ENCODE measurements at places on chromosomes 6 and 20.

DNA sequence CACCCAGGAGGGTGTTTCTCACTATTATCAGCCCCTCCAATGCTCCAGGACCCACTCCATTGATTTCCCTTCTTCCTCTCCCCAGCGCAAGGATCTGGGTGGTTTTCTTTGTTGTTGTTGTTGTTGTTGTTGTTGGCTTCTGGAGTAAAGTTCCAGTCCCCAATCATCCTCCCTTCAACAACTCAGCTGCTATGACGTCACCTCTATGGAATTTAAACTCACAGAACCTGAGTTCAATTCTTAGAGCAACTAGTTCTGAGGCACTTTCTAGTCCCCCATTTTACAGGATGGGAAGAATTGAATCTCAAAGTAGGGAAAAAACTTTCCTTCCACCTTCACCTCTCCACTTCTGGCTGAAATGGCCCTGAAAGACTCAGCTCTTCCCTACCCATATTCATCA, 9.7 kb upstream of the WFDC8 start:
- no peak for DNase-seq

GRCh38 chr6:166365221-166365620, 17.5 kb downstream of the MPC1 start:
- no peak for DNase-seq

- DNase-seq = no peak
Observed at GRCh38 chr6:136812174-136812573, 10.2 kb upstream of the PEX7 start.

GRCh38 chr6:112409311-112409710, 62.2 kb downstream of the RFPL4B start:
- DNase-seq = no peak

- no peak for DNase-seq
Observed at GRCh38 chr6:170006900-170007467, 255.6 kb downstream of the ERMARD start.

- no peak for DNase-seq
Observed at GRCh38 chr6:160734627-160735026, 32.6 kb downstream of the PLG start.

GRCh38 chr20:54043076-54043967, 27.1 kb downstream of the BCAS1 start:
- DNase-seq = peak; percentile 3

DNA sequence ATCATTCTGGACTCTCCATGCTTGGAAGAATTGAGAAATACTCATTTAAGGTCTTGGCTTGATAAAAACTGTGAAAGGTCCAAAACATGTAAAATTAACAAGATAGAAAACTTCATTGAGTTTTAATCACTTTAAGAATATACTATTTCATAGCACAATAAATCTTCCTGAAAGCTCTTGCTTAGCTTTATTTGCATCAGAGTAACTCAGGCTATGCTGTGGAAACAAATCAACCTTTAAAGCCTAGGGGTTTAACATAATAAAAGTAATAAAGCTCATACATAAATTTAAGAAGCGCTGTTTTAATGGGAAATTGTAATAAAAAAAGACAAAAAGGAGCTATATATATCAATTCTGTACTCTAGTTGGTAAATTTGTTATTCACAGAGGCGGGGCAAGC, 77.2 kb upstream of the PTCHD4 start:
- no peak for DNase-seq

GRCh38 chr20:20806121-20807095, 94.0 kb upstream of the RALGAPA2 start:
- DNase-seq = no peak

GRCh38 chr6:63635215-63635587, 401 bp upstream of the PHF3 start:
- no peak for DNase-seq

GRCh38 chr6:116165596-116165995, 39.7 kb upstream of the COL10A1 start:
- DNase-seq = no peak

- DNase-seq = no peak
Observed at GRCh38 chr6:3517350-3517749, 60.5 kb upstream of the SLC22A23 start.

DNA sequence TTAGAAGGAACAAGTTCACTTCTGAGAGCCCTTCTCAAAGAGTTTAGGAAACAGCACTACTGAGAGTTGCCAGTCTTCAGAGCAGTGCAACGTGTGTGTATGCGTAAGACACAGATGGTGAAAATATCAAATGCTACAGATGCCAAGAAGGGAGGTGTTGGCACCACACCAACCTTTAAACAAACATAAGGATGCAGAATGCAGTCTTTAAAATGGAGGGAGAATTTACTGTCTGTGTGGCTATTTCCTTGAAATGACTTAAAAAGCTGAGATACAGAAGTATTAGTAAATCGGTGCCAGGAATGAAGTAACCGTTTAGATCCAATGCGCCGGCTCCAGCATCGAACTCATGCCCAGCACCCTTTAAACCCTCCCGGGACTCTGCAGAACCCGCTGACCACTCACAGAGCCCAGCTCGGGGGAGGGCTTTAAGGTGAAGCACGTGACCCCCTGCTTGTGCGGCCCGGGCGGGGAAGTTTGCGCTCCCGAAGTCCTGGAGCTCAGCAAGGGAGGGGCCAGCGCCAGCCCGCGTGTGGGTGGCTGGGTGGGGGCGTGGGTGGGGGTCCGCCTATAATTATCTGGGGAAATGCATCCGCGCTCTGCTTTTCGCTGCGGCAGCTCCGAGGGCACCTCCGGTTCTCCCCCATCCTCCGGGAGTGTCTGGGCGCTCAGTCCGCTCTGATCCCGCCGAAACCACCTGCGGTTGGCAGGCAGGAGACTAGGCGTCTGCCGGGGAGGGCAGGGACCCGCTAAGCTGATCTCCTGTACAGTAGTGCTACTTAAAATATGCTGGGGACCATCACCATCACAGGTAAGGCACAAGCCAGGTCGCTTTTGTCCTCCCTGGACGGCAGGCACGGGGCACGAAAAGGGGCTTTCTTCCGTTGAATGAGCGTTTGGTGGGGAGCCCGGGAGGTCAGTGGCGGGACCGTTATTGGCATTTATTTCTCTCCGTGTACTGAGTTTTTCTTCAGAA, 66.0 kb downstream of the ZBTB2 start:
- no peak for DNase-seq

- DNase-seq = no peak
Observed at GRCh38 chr20:17850684-17851026, 117.9 kb downstream of the SNX5 start.

- DNase-seq = no peak
Observed at GRCh38 chr20:13913131-13913530, 77.3 kb downstream of the SEL1L2 start.

DNA sequence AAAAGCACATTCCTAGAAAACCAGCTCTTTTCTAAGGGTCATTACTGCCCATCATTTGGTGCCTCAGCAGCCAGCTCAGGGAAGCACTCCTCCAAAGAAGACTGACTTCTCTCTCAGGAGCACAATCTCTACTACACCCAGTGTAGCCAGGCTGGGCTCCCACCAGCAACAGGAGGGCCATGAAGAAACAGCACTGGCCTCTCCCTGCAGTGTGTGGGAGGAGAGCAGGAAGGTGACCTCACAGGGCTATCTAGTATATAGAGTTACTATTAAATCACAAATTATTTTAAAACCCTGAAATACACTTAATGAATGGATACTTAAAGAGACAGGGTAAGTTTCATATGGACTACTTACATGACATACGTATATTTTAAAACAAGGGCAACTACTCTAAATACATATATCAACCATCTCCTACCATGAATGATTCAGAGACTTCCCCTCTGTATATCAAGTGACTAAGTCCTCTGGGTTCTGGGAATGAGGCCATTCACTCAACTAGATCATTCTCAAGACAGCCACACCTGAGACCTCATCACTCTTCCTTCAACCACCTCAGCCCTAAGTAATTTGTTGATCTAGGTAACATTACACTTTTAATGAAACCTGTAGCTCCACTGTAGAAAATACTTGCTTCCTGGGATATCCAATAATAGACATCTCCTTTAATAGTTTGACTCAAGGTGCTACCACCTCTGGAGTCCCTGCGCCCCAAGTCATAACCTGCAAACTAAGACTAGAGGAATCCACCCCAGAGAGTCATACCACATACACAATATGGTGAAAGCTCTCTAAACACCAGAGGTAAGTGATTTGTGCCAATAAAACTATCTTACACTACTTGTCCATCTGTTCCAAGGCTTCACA, 25.2 kb downstream of the TBX18 start:
- DNase-seq = no peak

DNA sequence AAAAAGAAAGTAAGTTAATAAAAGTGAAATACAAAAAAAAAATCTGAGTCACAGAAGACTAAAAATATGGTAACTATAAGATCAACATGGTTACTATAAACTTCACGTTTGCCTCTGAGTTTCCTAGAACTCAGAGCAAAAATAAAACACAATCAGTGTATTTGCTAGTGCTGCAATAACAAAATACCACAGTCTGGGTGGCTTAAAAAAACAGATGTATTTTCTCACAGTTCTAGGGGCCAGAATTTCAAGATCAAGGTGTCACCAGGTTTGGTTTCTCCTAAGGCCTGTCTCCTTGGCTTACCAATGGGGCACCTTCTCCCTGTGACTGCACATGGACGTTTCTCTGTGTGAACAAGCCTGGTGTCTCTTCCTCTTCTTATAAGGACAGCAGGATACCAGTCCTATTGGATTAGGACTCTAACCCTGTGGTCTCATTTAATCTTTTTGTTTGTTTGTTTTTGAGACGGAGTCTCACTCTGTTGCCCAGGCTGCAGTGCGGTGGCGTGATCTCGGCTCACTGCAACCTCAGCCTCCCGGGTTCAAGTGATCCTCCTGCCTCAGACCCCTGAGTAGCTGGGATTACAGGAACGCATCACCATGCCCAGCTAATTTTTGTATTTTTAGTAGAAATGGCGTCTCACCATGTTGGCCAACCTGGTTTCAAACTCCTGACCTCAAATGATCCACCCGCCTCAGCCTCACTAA, 104.9 kb upstream of the LOC128125822 start:
- DNase-seq = no peak

DNA sequence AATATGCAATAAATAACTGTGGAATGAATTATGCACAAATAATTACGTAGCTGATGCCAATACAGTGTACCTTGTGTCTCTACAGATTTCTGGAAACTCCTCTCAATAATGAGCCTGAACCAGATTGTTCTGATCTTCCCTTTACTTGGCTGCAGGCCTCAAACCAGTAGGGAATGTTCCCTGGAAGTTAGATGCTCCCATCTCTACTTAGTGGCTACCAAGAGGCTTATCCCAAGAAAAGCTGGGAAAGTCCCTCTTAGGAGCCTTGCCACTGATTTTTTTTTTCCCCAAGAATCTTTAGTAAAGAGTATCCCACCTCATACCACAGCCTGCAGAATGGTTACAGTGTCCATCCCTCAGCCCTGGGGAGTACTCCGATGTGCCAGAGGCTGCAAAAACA, 702.1 kb downstream of the RFPL4B start:
- no peak for DNase-seq

- DNase-seq = no peak
Observed at GRCh38 chr6:169328112-169328801, 74.6 kb upstream of the THBS2 start.

DNA sequence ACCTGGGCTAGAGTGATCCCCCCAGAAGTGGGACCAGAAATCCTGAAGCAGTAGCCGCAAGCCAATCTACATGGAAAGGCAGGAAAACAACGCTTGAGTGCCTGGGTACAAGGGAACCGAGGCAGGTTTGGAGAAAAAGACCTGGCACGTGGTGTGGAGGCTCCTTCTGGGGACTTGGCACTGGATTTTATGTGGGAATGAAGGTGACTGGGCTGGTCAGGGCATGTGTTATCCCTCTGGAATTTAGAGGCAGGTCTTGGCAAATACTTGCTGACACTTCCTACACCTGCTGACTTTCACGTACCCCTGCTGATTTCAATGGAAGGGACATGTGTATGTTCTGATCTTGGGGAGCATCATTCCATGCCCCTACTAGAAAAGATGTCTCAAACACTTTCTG, 25.0 kb upstream of the FAM217A start:
- DNase-seq = no peak

GRCh38 chr6:164347455-164347854, 932.9 kb downstream of the QKI start:
- DNase-seq = no peak

GRCh38 chr20:9136114-9136513, 67.2 kb downstream of the PLCB4 start:
- DNase-seq = no peak

DNA sequence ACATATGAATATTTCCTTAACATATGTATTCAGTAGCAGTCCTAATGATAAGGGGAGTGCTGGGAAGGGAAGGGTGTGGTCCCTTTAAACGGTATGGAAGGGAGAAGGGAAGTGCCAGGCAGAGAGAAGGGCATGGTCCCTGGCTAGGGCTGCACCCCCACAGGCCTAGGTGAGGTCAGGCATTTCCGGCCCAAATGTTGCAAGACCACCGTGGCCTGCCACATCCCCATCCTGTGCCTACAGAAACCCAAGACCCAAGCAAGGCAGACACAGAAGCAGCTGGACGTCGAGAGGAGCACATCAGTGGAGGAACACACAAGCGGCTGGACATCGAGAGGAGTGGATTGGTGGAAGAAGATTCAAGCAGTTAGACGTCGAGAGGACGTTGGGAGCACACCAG, 5.9 kb downstream of the RRAGD start:
- DNase-seq = no peak

DNA sequence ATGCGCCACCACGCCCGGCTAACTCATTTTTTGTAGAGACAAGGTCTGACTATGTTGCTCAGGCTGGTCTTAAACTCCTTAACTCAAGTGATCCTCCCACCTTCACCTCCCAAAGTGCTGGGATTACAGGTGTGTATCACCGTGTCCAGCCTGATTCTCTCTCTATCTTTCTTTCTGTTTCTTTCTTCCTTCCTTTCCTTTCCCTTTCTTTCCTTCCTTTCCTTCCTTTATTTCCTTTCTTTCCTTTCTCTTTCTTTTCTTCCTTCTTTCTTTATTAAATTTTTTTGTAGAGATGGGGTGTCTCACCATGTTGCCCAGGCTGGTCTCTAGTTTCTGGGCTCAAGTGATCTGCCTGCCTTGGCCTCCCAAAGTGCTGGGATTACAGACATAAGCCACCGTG, 38.7 kb upstream of the MTHFD1L start:
- DNase-seq = no peak

DNA sequence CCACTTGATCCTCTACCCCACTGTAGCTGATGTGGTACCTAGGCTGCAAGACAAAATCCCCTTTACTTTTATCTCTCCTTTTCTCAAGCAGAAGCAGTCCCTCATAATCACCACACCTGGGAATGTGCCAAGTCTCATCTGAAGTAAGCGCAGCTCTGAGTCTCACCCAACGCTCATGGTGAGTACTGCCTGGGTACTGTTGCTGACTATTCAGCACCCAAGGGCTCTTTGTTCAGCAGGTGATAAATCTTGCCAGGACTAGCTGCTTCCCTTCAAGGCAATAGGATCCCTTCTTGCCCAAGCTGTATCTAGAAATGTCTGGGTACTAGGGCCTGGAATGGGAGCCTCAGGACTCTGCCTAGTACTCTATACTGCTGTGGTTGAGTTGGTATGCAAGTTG, 70.9 kb downstream of the GCLC start:
- no peak for DNase-seq

DNA sequence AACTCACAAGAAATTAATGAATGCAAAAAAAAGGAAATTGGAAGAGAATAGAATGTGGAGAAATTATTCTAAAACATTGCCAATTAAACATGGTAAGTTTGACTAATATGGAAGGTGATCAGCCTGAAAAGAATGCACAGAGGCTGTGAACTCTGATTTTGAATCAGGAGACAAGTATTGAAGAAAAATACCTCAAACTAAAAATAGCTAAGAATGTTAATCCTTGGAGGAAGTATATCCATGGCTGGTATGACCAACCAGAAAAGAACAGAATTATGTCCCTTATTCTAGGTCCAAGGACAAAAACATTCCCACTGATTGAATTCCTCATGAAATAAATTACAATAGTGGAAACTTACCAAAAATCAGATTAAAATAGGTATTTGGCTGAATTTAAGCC, 7.3 kb upstream of the RIMS1 start:
- DNase-seq = no peak

Data from stimulated activated CD4-positive, alpha-beta T cell treated with anti-CD3 and anti-CD28 coated beads, Interleukin-1b, Interleukin-23, amount 100 ng/mL, for 48 hours (primary cell).